ENCODE measurements at places on chromosomes 6 and 20.

GRCh38 chr6:117521791-117522502 lies 39.5 kb downstream of the DCBLD1 start:
- DNase-seq = no peak

- no peak for DNase-seq
Observed at GRCh38 chr6:305371-306206, 13.3 kb downstream of the DUSP22 start.

- DNase-seq = no peak
Observed at GRCh38 chr6:68238097-68238601, 396.9 kb upstream of the ADGRB3 start.

- DNase-seq = no peak
Observed at GRCh38 chr6:26075063-26075717, 12.0 kb upstream of the HFE start.

DNA sequence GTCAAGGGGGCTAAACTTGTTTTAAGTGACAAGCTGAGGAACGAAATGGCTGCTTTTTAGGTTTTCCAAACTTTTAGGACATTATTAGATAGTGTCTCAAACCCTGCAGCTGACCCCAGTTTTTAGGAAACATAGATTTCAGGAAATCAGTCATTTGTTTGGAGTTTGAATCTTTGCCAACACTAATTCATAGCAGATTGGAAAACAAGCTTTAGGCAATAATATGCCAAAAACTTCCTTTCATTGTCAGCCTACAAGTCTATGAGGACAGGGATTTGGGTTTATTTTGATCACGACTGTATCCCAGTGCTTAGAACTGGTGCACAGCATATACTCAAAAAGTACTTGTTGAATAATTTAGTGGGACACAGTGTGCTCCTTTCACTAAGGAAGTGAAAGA lies 123.2 kb downstream of the TINAG start:
- no peak for DNase-seq

- DNase-seq = peak; percentile 19
Observed at GRCh38 chr6:130282234-130282995, 59.7 kb upstream of the SAMD3 start.

DNA sequence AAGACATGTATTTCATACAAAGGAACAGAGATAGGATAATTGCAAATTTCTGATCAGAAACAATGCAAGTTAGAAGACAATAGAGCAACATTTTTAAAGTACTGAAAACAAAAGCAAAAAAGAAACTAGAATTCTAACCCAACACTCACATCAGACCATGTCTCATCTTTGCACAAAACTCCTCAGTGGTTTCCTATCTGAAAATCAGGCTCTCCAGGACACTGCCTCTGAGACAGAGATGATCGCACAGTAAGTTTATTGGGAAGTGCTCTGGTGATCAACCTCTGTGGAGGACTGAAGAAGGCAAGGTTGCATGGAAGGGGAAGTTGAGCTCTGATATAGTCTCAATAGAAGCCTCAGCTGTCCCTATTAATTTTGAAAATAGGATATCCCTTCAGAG lies 2.3 kb upstream of the TTBK1 start:
- no peak for DNase-seq

DNA sequence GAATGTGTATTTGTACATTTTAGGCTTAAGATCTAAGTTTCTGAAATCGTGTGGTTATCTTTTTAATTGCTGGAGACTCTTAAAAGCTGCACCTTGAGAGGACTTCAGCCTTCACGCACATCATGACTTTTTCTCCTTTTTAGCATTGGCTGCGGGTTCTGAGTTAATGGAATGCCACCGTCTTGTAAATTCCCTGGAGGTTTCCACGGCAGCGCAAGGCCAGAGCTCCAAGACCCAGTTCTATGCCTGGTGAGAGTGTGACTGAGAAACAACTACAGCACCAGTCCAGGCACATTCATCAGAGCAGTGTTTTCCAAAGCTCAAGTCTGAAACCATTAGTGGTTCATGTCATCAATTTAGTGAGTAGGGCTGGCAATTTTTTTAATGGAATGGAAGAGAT lies 23.0 kb downstream of the PRR18 start:
- DNase-seq = no peak

Measured in hepatocyte (in vitro differentiated cells).